ENCODE measurements at places on chromosomes 12 and 14.
A peak's percentile ranks its signal among the peaks of the same experiment; 100 is the strongest.

DNA sequence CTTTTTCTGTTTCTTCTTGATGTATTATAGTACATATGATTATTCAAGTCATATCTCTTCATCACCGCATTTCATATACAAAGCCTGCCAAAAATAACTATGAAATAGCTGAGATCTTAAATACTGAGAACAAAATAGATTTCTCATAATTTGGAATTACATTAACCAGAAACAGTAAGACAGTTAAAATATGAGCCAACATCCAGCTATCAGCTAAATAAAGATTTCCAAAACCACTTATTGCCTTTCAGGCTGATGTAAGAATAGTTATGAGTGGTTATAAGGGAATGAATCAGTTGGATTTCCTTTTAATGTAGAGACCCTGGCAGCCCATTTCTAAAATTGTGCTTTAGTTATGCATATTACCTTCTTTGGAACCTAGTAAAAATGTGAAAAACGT is 47.4 kb downstream of the TMEM117 start:
- no peak for DNase-seq

GRCh38 chr12:62995097-62995496 is 60.1 kb upstream of the PPM1H start:
- peak; percentile 6 for DNase-seq

- DNase-seq, result no peak
Measured at GRCh38 chr14:63663428-63664341, 22.0 kb upstream of the WDR89 start.

DNA sequence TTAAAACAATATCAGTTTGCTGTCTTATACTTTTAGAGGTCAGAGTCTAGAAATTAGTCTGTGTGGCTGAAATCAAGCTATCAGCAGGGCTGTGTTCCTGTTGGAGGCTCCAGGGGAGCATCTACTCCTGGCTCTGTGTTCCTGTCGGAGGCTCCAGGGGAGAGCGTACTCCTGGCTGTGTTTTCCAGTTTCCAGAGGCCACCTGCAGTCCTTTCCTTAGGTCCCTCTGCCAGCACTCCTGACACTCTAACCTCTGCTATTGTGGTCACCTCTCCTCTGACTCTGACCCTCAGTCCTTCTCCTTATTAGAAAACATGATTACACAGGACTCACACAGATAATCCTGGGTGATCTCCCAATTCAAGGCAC is 1140.7 kb upstream of the TMEM132C start:
- DNase-seq, result no peak

DNA sequence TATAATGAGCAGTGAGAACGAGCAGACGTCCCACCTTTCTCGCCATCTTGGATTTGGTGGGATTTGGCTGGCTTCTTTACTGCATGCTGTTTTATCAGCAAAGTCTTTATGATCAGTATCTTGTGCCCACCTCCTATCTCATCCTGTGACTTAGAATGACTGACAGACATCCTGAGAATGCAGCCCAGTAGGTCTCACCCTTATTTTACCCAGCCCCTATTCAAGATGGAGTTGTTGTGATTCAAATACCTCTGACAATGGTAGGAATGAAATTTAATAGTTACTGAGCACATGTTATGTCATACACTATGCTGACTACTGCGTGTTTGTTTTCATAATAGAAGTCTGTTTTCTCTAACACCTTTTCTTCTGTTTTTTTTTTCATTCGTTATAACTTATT is 1.9 kb downstream of the TMTC3 start:
- no peak for DNase-seq

DNA sequence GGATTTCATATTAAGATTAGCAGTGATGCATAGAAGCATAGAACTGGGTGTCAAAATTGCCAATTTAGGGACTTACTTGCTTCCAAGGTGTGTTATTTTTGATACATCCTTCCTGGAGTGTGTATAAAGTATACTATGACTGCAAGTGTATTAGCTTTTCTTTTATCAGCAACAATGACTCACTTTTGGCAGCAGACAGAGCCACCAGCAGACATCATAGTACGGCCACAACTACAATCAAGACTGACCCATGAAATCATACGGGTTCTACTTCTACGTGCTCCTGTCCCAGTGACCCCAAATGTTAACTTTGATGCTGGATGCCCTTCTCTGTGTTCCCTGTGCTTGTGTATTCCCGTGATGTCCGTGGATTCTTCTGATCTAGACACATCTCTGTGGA is 443.9 kb downstream of the TMEM132D start:
- DNase-seq, result no peak

DNA sequence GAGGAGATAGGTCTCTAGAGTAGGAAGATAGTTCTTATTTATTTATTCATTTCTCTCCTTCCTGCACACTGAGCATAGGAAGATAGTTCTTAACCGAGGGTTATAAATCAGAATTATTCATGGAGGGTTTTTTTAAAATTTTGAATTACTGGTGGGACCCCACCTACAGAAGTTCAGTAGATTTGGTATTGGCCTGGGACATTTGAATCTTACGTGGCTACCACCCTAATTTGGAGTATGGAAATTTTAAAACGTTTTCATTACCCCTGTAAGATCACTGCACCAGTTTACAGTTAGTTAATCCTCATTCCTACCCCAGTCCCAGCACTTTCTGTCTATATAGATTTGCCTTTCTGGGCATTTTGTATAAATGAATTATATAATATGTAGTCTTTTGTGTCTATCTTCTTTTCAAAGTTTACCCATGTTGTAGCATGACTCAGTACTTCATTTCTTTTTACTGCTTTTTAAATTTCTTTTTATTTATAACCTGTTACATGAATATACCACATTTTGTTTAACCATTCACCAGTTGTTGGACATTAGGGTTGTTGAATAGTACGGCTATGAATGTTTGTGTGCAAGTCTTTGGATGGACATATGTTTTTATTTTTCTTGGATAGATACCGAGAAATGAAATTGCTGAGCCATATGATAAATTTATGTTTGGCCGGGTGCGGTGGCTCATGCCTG is 44.9 kb downstream of the YLPM1 start:
- no peak for DNase-seq

DNA sequence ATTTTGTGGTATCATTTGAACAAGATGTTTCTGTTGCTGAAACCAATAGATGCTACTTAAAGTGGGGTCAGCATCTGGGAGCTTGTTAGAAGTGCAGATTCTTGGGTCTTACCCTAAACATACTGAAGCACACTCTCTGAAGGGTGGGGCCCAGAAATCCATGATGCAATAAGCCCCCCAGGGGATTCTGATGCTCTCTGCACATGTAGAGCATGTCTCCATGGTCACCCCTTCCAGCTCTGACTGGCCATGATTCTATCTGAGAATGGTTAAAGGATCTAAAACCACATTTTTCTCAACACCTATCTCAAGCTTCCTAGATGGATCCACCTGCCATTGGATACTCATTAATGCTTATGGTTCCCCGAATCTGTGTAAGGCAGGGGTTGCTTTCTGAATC is 20.4 kb downstream of the JDP2 start:
- no peak for DNase-seq

DNA sequence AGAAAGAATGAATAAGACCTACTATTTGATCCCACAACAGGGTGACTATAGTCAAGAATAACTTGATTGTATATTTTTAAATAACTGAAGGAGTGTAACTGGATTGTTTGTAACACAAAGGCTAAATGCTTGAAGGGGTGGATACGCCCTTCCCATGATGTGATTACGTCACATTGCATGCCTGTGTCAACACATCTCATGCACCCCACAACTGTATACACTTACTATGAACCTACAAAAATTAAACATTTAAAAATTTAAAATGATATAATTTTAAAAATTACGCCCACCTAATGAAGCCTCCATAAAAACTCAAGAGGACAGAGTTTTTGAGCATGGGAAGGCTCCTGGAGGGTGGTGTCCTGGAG is 94.5 kb downstream of the SCARB1 start:
- no peak for DNase-seq

DNA sequence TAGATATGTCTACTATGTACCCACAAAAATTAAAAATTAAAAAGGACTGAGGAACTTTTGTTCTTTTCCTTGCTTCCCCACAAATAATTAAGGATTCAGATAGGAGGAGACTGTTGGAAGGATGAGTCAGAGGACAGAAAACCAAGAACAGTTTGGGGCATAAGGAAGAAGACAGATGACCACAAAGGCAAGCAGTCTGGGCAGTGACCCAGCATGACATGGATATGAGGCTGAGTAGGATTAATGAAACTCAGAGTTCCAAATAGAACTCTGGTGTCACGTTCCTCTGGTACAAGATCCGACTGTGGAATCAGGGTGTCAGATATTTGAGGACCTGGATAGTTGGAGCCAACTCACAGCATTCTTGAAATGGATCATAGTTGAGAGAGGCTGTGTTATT is 89.3 kb upstream of the SLC38A4 start:
- no peak for DNase-seq

DNA sequence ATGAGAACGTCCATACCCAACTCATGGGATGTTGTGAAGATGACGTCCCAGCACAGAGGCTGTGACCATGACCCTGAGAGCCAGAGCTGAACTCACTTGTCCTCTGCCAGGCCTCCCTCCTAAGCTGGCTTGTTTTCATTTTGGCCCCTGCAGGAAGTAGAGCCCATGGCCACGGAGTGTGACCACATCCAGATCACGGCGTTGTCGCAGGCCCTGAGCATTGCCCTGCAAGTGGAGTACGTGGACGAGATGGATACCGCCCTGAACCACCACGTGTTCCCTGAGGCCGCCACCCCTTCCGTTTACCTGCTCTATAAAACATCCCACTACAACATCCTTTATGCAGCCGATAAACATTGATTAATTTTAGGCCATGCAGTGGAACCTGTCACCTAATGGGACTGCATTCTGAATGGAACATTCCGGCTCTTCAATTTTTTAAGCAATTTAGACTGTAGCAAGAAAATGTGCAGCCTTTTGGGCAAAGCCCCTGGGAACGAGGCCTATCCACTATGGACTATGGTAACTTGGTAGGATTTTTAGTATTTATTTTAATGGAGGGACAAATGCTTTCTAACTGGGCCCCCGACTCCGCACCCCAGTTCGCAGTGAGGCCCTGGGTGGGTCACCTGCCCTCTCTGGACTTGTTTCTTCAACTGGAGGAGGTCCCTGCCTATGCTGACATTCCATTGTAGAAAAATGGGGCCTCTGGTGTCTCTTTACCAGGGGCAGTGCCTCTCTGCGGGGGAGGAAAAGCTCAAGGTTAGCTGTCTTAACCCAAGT is 19.6 kb downstream of the OTUB2 start:
- no peak for DNase-seq

- DNase-seq, result no peak
Measured at GRCh38 chr14:68630611-68631393, 162.1 kb downstream of the ZFP36L1 start.

GRCh38 chr12:48813465-48814261 is 4.6 kb upstream of the CACNB3 start:
- DNase-seq, result no peak

- peak; percentile 44 for DNase-seq
Measured at GRCh38 chr14:39491134-39491571, 58.9 kb upstream of the FBXO33 start.
